Stimulated activated CD4-positive, alpha-beta T cell treated with anti-CD3 and anti-CD28 coated beads, Interleukin-1b, Interleukin-23, amount 100 ng/mL, for 1 hour (primary cell): ENCODE measurements at places on chromosomes 3 and 15.

DNA sequence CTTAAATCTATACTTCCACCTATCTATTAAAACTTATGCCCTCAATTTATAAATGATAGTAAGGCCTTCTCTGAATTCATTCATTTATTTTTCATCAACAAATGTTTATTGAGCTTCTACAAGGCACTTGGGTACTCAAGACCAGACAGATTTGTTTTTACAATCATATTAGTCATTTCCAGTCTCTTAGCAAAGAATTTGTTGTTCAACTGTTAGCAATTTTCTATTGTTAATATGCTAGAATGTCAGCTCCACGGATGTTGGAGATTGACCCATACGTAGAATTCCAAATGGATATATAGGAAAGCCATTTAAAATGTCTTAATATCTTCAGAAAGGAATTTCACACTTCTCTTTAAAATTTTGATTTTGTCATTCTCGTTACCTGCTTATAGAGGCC, 36.7 kb downstream of the ZBTB38 start:
- DNase-seq: no peak

DNA sequence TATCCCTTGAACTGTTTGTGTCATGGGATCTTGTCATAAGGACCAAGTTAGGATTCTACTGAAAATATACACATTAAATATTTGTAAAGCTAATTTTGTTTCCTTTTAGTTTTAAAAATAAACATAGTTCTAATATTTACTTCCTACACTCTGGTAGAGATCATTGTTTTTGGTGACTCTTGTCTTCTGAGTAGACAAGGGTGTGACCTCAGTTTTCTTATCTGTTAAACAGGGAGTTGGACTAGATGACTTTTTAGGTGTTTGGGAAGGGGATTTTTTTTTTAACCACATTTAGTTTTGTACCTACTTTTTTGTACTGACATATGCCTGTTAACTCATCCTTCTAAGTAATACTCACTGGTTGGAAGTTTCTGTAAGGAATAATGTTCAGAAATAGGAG, 30.8 kb downstream of the PLS1 start:
- no peak for DNase-seq

DNA sequence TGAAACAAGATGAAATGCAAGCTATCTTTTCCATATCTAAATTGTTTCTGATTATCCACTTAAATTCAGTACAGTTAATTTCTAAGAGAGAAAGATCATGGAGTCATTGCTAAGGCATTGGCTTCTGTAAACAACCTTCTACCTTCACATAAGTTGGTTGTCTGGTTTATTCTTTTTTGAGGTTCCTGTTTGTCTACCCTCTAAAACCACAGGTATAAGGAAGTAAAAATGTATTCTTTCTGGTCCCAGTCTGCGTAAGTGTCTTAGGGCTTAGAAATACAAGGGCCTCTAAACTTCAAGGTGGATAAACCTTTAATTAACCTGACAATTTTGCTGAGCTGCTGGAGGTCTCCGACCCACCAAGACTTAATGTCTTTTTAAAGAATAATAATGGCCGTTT, 3.6 kb upstream of the ATOSA start:
- DNase-seq: no peak

DNA sequence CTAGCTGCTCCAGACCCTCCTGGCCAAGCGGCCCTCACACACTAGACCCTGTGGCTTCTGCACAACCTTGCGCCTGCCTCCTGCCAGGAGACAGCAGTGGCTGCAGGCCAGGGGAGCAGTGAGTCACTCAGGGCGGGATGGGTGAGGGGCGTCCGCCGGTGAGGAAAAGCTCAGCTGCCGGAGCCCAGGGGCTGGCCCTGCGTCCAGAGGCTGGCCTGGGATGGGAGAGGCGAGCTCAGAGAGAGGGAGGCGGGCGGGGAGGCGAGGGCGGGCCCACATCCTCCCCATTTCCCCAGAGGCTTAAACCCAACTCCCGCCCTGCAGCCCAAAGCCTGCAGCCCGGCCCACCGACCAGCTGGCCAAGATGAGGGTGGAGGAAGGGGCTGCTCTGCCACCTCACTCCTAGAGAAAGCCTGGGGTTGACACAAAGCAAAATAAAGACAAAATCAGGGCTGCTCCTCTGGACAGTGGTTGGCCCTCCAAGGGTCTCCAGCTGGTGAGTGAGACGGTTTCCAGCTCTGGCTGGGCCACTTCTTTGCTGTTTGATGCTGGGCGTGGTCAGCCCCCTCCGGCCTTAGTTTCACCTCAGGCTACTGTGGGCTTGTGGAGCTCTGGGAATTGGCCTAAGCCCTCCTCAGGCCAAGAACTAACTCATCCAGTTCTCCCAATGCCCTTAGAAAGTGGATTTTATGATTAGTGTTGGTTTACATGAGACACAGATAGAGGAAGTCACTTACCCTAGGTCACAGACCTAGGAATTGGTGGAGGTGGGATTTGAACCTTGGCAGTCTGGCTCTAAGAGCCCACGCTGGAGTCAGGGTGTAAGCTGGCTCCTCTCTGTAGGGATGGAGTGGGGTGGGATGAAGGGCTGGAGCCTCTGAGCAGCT, 50.6 kb downstream of the IQSEC1 start:
- no peak for DNase-seq

DNA sequence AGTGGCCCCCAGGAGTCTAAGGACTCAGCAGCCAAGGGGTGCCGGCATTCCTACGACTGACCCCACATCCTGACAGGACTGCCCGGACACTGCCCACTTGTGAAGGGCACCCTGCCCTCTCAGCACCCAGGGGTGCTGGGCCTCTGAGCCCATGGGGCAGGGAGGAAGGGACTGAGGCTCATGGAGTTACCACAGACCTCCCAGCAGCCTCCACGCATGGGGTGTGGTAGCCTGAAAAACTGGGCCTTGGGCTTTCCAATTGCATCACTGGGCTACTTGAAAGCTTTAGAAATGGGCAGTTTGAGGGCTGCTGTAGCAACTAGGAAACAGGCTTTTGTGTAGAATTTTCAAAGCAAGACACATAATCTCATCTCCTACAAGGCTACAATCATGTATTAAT, 13.2 kb downstream of the TKT start:
- DNase-seq: no peak

GRCh38 chr15:83928392-83928734, 274.4 kb downstream of the ADAMTSL3 start:
- DNase-seq: no peak

DNA sequence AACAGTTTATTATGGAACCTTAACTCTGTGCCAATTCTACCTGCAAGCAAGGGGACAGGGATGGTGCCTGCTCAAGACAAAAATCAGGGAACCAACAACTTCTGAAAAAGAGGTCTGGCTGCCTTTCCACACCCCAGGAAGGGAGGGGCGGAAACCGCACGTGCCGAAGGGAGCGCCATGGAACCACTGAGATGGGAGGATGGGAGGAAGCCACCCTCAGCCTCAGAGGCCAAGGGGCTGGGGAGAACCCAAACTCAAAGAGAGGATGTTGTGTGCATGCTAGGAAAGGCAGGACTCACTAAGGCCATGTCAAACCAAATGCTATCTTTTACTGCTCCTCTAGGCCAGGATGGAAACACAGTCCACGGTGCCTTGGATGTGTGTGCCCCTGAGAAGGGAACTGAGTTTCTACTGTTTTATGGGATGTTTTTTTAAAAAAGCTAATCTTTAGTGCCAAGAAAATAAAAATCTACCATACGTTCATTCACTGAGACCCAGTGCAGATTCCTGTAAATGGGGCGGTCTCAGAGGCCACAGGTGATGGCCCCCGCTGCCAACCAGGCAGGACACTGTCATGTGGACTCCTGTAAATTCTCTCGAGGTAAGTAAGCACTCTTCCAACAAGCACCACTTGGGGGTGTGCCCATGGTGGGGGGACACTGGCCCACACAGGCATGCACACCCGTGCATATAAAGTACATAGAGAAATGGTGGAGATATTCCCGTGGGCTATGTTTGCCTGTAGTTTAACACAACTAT, 20.5 kb downstream of the SRPRB start:
- no peak for DNase-seq

GRCh38 chr3:182046166-182046764, 334.5 kb downstream of the SOX2 start:
- DNase-seq: no peak

DNA sequence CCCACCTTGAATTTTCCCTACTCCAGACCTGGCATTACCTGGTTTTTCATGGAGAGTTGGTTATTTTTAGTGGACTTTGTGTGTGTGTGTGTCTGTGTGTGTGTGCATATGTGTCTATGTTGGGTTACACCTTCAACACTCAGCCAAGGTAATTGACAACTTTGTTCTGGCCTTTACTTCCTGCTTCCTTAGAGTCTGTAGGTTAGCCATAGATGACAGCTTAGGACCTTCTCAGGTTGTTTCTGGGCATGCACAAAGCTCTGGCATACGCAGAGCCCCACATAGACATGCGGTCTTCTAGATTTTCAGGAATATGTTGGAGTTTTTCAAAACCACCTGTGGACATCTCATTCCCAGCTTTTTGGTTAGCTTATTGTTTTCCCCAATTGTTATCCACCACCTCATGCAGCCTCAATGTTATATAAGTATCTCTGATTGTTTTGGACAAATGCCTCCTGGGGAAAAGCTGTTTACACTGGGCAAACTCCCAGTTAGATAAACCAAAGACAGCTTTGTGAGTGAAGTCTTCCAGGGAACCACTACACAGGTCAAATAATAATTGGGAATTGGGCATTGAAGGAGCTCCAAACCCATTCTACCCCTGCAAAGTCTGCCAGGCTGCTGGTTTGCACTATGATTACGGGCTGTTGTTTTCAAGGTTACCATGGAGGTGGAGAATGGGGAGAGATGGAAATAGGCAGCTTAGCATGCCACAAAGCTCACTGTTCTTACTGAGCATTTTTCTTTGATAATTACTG, 201.2 kb downstream of the ADAMTSL3 start:
- no peak for DNase-seq

DNA sequence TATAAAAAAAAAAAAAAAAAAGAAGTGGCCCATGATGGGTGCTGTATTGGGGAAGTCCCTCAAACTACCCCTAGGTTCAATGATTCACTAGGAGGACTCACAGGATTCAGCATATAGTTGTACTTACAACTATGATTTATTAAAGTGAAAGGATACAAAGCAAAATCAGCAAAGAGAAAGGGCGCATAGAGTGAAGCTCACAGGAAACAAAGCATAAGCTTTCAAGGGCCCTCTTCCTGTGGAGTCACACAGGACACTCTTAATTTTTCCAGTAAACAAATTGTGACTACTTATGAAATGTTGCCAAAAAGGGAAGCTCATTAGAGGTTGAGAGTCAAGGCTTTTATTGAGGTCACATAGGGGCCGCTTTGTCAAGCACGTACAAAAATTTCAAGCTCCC, 153.7 kb upstream of the GAP43 start:
- DNase-seq: no peak

GRCh38 chr3:142962520-142963233, 797 bp downstream of the PAQR9 start:
- DNase-seq: no peak

DNA sequence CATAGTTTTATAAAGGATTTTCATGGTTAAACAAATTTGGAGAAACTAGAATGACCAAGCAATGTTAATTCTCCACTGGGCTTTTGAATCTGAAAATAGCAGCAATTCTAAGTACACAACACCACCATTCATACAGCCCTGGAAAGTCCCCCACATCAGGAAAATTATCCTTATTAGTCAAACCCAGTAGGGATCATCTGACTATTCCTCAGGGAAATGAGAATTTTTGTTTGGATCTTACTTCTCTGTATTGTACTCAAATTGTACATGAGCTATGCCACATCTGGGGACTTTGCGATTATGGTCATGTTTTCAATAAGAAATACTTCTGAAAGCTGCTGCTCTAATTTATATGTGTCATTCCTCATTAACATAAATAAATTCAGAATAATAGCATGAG, 46.0 kb downstream of the RARB start:
- DNase-seq: no peak

GRCh38 chr3:146345900-146346299, 95.0 kb upstream of the PLSCR4 start:
- DNase-seq: no peak

- DNase-seq: peak; percentile 45
Observed at GRCh38 chr15:60649845-60650548, 171.1 kb upstream of the ICE2 start.

DNA sequence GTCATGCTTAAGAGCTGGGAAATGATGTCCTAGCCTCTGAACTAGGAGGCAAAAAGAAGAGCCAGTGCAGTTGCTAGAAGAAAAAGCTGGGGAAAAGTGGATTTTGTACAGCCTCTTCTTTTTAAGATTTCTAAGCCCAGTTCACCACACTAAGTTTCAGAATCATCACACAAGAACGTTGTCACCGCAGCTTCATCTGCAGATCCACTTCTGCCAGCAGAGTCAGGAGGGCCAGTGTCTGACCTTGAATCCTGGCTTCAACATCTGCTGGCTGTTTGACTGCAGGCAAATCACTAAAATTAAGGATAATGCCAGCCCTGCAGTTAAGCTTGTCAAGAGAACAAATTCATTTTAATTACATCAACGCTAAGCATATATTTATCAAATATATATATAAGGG, 36.2 kb downstream of the HDC start:
- no peak for DNase-seq

GRCh38 chr3:182913889-182914288, 66.4 kb downstream of the DCUN1D1 start:
- no peak for DNase-seq

DNA sequence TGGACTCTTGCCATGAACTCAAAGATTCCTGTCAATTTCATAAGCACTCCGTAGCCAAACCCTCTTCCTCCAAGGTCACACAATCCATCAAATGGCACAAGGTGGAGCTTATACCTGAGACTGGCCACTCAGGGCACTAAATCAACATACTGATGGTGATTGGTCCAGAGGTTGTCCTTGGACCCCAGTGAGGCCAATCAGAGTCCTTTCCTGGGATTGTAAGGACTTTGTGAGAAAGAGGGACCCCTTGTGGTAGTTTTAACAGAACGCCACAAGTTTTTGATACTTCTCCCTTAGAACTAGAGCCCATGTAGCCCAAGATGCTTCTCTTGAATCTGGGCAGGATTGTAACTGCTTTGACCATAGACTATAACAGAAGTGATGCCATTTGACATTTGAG, 44.4 kb upstream of the LARS2 start:
- DNase-seq: no peak

DNA sequence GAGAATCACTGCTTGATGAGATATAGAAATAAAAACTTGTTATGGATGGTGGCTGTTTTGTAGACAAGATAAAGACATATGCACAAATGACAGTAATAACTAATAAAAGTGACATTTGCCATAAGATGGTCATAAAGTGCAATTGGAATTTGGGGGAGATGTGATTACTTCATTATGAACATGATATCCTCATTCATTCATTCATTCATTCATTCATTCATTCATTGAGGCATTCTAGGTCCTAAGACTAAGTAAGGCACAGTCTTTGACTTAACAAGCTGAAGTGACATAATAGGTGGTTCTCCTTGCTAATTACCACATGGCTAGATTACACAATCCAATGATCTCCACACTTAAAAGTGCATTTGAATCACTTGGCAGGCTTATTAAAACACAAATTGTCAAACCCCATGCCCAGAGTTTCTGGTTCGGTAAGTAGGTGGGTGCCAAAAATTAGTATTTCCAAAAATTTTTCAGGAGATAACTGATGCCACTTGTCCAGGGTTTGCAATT, 18.9 kb downstream of the RAP2B start:
- no peak for DNase-seq

- DNase-seq: no peak
Observed at GRCh38 chr3:981156-981555, 111.7 kb upstream of the CNTN6 start.
